ENCODE measurements at places on chromosomes 5 and 9.

DNA sequence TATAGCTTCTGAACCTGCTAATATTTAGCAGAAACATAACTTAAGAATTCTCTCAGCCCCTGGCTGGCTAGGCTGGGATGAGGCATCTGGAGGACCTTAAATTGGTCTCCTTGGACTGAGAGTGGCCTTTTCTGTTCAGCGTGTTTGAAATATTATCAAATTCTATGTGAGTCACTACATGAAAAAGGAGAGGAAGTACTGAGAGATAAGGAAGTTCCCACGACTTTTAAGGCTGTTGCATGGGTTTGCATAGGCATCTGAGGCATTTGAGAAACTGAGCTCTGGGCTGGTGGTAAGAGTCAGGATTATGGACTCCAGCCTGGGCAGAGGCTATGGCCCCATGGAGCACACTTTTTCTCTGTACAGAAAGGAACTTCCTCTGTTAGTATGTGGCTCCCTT, 816.2 kb upstream of the GRAMD2B start:
- no peak for DNase-seq

- DNase-seq, result no peak
Observed at GRCh38 chr9:3401221-3401954, 124.4 kb downstream of the RFX3 start.

DNA sequence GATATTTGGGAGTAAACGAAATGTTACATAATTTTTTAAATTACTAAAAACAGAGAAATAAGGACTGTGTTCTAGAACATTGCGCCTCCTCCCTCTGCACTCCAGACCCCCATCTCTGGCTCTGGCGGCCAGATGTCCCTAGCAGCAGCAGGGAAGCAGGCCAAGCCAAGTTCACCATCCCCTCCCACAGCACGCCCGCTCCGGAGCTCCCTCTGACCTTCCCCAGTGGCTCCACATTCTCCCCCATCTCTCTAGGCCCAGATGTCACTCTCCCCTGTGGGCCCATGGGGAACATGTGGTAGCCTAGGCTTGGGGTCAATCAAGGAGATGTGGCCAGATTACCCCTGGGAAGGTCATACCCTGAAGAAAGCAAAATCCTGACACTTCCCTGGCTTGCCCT, 6.3 kb upstream of the WNK2 start:
- no peak for DNase-seq

- DNase-seq, result no peak
Observed at GRCh38 chr9:972501-973294, 3.8 kb upstream of the DMRT3 start.

DNA sequence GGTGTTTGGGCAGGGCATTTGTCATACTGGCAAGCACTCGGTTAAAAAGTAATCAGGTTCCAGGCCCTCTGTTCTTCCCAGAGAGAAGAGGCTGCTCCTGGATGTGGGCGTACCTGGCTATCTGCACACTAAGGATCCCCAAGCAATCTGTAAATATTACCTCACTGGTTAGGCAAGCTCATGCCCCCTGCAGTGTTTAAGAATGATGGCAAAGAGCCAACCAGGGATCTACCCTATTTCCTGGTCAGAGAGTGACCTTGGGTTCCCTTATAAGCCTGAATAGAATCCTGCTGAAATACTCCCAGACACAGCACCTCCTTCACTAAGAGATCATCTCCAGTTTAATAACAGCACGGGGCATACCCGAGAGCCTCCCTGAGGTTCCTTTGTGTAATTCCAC, 181.2 kb downstream of the PIK3R1 start:
- no peak for DNase-seq

- no peak for DNase-seq
Observed at GRCh38 chr5:179354305-179354882, 9.1 kb upstream of the ADAMTS2 start.

GRCh38 chr5:113193311-113193978, 216.8 kb downstream of the DCP2 start:
- no peak for DNase-seq

GRCh38 chr5:39560726-39561125, 135.9 kb upstream of the DAB2 start:
- no peak for DNase-seq

- no peak for DNase-seq
Observed at GRCh38 chr5:4013106-4013898, 417.7 kb downstream of the IRX1 start.

DNA sequence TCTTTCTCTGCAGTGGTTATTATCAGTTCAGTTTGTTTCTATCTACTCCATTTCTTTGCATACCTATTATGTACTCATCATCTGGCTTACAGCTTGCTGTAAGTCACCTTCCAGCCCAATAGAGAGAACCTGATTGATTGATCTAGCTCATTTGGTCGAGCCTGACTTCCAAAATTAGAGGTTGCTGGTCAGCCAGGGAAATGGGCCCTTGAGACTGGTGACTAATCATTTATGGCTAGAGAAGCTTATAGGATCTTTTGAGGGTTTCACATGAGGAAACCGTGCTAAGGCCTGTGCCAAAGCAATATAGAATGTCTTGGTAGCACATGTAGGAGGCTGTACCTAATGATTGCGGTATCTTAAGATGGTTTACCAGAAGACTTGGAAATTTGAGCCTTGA, 5.8 kb downstream of the SREK1 start:
- no peak for DNase-seq

- DNase-seq, result peak; percentile 97
Observed at GRCh38 chr9:129177791-129178567, at the start of gene IER5L. Gene IER5L, minus strand, starts transcription at chr9:129178261. Its CDS starts 209 bp downstream, at chr9:129178052.

- peak; percentile 55 for DNase-seq
Observed at GRCh38 chr9:117644133-117644931, 59.9 kb upstream of the TLR4 start.

GRCh38 chr5:42366051-42366450, 57.2 kb upstream of the GHR start:
- DNase-seq, result no peak

GRCh38 chr5:152089644-152090043, 165.0 kb upstream of the GLRA1 start:
- no peak for DNase-seq

DNA sequence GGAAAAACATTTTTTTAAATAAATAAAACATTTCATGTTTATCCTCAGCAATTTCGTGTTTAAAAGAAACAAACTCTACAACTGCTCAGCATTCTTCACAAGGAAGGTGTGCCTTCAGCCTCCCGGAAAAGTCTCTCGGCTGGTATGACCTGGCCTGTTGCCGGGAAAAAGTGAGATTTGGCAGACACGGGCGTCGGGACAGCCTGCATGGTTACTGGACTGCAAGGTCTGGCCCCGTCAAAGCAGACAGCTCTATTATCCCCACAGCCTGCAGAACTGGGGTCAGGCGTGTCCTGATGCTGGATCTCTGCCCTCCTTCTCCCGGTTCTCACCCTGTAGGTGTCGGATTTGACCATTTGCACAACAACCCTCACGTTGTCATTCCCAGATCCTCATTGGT, 120.3 kb upstream of the SPATA31C2 start:
- no peak for DNase-seq

DNA sequence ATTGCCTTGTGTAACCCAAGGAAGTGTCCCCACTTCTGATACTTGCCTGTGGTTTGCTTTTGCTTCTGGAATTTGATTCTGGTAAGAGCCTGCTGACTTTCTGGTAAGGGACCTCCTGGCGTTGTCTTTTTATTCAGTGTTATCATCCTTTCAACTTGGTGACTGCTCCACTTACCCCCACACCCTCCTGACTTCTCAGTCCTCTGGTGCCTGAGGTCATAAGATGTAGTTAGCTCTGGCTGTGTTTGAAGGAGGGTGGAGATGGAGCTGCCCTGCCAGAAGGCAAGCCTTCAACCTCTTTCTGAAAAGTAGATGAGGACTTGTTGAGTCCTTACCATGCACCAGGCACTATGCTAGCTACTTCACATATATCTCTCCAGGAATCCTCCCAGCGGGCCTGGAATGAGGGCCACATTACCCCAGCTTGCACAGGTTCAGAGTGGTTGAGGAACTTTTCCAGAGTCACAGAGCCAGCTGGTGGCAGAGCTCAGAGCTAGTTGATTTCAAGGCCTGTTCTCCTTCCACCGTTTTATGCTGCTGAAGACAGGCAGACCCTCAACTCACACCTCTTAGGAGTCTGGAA, 45.2 kb upstream of the PITX1 start:
- DNase-seq, result no peak

Data from HEK293T (cell line).